Fibroblast of skin of right biceps (primary cell): ENCODE measurements at places on chromosomes 4 and X.

- DNase-seq: no peak
Observed at GRCh38 chr4:10688022-10688421, 3.5 kb upstream of the CLNK start.

- DNase-seq: no peak
Observed at GRCh38 chrX:10032147-10032546, 65.0 kb downstream of the CLDN34 start.

GRCh38 chrX:3697701-3698279 lies 15.7 kb downstream of the PRKX start:
- DNase-seq: peak; percentile 63

GRCh38 chr4:128301979-128302378 lies 14.4 kb upstream of the PGRMC2 start:
- no peak for DNase-seq

- DNase-seq: no peak
Observed at GRCh38 chr4:175961604-175962003, 104.0 kb upstream of the WDR17 start.

DNA sequence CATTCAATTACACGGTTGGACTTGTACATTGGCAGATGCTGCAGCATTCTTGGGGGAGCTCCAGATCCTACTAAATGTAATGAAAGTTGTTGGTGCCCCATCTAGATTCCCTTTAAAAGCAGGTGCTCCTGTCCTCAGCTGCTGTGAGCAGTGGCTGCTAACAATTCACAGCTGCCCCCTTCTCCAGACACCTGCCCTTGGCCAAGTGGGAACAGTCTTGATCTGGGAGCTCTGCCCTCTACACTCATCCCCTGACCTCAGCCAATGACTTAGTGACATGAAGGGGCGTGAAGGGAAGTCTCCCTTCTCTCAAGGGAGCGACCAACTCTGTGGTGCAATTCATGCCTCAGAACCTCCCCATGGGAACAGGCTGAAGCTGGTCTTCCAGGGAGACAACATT lies 125.7 kb downstream of the EIF4E start:
- no peak for DNase-seq

DNA sequence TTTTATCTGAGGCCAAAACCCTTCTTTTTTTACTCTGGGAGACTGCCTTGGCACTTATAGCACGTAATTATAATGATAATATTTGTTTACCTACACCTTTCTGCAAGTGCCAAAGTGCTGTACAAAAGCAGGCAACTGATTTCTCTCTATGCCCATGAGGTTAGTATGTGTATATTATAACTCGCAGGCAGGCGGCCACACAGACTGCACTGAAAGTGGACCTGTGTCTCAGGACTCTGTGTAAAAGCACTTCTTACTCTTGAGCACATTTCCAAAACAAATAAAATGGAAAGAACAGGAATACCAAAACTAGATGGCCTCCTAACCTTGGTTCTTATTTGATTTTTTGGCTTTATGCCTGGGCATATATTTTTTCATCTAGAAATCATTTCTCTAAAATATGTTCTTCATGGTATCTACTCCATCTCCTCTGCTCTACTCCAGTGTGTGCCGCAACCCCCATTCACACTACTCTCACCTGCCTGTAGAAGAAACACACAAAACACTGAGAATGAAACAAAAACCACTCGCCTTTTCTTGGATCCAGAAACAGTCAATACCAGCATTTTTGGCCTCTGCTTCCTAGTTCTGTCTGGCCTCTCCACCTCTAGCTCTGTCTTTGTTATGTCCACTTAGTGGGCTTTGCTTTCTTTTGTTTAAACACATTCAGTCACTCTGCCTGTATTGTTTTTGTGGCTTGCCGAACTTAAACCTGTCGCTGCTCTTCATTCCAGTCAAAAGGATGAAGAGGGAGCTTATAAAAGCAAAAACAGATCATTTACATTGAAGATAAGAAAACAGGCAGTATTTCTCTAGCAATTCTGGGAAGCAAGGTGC lies 934.5 kb upstream of the TENM3 start:
- no peak for DNase-seq

- DNase-seq: no peak
Observed at GRCh38 chrX:110758781-110759422, 36.7 kb downstream of the CHRDL1 start.

GRCh38 chr4:115529126-115529525 lies 415.7 kb upstream of the NDST4 start:
- DNase-seq: no peak

DNA sequence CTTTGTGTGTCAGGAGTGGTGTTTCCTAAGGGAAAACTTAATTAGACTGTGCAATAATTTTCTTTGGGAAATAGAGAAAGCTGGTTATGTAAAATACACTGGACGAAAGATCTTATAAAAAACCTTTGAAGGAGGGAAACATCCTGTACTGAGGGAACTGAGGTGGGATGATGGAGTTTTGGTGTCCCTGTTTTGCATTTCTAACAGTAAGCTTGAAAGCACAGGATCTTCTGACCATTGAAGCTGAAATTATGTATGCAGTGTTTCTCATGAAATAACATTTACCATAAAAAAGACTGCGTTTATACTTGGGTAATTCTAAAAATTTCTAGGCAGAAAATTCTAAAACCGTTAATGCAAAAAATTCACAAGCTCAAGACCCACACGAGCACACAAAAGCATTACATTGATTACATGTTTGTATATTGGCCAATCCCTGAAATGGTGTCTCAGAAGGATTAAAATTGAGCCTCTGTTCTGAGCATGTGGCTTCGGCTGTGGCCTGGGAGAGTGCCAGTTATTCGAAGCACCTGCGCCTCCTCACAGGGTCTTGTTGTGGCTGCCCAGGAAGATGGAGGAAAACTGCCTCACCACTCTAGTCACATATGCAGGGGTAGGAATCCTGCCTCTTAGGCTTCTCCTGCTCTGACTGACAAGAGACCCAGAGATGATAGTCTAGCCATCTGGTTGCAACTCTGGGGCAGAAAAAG lies 49.5 kb downstream of the JADE3 start:
- no peak for DNase-seq

DNA sequence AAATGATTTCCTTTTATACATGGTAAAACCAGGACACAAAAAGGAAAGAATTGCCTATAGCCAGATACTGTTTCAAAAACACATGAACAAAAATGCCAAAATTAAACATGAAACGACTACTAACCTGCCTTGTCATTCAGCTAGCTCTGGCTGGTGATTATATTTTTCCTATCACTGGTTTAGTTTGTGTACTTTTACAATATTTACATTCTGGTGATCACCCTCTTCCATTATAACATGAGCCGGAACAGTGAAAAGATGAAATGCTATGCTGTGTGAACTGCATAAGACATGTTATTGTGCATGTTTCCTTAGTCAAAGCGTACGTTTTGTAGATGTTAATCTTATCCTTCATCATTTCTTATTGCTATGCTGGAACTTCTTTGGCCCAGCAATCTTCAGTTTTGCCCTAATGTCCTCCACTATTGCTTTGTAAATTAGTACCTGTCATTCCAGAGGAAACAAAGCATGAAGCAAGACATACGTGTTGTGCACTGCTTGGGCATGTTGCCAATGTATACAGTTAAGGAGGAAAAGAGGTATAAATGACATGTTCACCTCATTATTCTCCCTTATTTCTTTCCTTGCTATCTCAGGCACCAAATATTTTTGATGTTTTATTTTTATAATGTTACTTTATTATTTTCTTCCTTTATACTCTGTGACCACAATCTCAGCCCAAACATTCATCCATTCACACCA lies 386.3 kb downstream of the ARHGAP24 start:
- peak; percentile 22 for DNase-seq

DNA sequence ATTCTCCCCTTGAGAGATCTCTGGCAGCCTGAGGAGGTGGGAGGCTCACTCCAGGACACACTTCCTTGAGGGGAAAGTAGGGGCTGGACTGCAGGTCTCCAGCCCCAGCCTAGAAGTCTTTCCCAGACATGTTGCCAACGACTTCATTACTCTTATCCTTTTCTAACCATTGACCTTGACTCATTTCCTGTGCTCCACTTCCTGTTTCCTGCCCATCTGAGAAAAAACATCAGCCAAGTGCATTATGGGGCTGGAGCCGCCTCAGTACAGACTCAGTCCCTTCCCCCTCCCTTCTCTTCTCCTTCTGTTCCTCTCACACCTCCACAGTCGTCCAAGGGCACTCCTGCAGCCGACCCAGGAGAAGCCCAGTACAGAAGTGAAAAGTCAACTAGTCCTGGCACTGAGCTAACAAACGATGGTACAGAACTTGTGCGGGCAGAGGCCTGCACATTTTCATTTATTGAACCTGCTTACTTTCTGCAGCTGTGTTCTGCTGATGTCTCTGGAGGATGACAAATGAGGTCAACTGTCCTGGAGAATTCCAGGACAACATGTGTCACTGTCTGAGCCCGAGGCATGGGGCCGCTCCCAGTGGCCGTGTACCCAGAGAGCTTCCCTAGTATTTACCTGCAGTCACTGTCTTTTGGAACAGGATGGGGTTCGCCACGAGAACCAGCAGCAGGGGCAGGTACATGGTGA lies 20.1 kb downstream of the GPR143 start:
- DNase-seq: peak; percentile 34

- DNase-seq: peak; percentile 63
Observed at GRCh38 chrX:72308566-72309296, 3.0 kb upstream of the CITED1 start.

GRCh38 chr4:101155368-101155767 lies 192.0 kb downstream of the PPP3CA start:
- peak; percentile 63 for DNase-seq

DNA sequence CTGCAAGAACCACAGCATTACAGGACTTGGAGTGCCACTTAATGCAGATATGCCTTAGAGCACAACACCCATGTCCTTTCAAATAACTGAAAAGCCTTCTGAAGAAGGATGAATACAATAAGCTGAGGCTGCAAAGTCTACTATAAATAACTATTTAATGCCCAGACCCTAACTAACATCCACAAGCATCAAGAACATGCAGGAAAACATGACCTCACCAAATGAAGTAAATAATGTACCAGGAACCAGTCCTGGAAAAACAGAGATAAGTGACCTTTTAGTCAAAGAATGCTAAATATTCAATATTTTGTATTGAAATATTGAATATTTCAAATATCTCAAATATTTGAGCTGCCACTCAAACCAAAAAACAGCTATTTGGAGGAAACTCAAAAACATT lies 16.9 kb downstream of the ACTRT1 start:
- no peak for DNase-seq

- no peak for DNase-seq
Observed at GRCh38 chr4:8082517-8083055, 76.0 kb downstream of the ABLIM2 start.

DNA sequence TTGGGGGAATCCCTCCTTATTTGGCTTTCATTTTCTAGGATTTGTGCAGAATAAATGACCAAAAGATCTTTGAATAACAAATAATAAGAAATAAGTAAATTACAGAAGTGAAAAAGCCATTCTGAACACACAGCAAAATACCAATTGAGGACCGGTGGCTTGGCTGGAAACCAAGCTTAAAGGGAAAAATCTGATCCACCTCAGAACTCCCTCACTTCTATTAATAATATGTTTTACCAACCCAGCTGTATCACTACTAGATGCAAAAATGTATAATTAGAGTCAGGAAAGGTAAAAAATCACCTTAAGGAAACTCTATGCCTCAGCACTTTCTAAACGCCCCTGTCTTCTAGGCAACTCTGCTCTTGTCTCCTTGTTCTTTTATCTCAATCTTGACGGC lies 77.3 kb downstream of the TSPAN5 start:
- DNase-seq: no peak

- no peak for DNase-seq
Observed at GRCh38 chr4:1169171-1169671, 3.2 kb downstream of the SPON2 start.

DNA sequence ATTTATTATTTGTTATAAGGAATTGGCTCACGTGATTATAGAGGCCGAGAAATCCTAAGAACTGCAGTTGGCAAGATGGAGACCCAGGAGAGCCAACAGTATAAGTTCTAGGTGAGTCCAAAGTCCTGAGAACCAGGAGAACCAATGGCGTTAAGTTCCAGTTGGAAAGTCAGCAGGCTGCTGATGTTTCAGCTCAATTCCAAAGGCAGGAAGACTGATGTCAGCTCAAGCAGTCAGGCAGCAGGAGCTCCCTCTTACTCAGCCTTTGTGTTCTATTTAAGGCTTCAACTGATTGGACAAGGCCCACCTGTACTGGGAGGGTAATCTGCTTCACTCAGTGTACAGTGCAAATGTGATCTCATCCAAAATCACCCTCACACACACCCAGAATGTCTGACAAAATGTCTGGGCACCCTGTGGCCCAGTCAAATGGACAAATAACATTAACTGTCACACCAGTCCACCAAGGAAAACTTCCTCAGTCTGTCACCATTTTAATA lies 30.8 kb upstream of the TBL1X start:
- DNase-seq: no peak

DNA sequence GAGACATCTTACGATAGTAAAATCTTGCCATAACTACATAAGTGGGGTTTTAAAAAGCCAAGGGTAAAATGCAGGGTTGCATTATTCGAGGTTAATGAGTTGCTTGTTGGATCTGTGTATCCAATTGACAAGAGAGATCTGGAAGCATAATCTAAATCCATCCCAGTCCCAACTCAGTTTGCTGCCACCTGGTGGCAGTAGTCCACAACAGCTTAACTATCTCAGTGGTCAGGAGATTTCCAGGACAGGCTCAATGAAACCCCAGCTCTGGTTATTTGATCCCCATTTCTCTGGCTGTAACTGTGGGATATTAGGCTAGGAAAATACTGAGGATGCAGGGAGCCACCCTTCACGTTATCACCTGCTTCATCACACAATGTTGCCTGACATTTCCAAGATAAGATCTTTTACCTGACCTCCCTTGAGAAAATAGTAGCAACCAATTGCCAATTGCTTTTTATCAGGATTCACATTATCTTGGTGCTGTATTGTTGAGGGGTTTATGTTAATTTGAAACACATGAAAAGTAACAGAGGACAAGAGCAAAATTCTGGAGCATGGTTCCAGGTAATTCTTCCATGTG lies 88.2 kb upstream of the TNIP3 start:
- DNase-seq: peak; percentile 71

GRCh38 chr4:152485726-152486276 lies 50.1 kb downstream of the FBXW7 start:
- peak; percentile 75 for DNase-seq

DNA sequence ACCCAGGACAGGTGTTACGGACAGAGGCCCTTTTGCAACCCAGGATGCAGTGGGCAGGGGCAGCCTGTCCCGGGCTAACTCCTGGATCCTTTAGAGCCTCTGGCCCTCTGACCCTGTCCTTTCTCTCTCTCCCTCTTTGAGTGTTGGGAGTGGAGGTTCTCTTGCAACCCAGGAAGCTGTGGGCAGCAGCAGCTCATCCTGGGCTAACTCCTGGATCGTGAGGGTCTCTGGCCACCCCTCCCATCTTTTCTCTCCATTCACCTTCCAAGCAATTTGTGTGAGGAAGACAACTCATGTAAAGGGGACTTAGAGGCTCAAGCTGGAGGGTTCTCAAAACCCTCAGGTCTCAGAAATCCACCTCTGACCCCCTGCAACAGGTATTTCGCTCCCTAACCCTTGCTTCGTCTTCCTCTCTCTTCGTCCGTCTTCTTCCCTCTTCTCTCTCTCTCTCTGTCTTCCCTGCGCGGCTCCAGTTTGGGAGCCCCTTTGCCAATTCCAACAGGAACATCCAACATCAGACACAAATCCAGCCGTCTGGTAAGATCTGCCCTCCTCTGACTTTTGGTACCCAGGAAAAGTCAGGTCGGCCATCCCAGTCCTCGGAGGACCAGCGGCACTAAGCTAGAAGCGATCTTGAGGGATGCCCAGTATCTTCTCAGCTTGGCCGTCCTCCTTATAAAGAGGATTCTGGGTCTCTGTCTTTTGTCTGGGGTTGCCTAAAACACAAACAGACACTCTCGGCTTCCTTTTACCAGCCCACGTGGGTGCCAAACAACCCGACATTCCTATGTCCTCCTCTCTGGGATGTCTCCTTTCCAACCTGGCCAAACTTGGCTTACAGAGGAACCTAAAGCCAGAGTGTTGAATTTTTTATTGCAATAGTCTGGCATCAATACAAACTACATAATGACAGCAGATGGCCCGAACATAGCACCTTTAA lies 7.9 kb downstream of the ASMTL start:
- no peak for DNase-seq
